ENCODE measurements at places on chromosomes 2 and 18. TPM values are rescaled to one million over a fixed set of nuclear protein-coding genes. Genes with fewer than 3 reads are reported as not detected.

CRYBA2 gene
- 0.47 TPM for polyA plus RNA-seq

ST8SIA5 gene
- polyA plus RNA-seq: 0.06 TPM

SERPINB11 gene
- 11.7 TPM for polyA plus RNA-seq

TRIM43 gene
- polyA plus RNA-seq: not detected

SEMA4F gene
- polyA plus RNA-seq: 0.59 TPM

LRRTM1 gene
- polyA plus RNA-seq: not detected

TM4SF20 gene
- 0.04 TPM for polyA plus RNA-seq

EFHD1 gene
- polyA plus RNA-seq: 3.9 TPM

Measured in esophagus (tissue), 2 donors.